A549 (cell line): ENCODE measurements at places on chromosomes 11 and 22.

- peak; percentile 90 for DNase-seq
Observed at GRCh38 chr22:31676700-31677099, 14.7 kb upstream of the PISD start.

DNA sequence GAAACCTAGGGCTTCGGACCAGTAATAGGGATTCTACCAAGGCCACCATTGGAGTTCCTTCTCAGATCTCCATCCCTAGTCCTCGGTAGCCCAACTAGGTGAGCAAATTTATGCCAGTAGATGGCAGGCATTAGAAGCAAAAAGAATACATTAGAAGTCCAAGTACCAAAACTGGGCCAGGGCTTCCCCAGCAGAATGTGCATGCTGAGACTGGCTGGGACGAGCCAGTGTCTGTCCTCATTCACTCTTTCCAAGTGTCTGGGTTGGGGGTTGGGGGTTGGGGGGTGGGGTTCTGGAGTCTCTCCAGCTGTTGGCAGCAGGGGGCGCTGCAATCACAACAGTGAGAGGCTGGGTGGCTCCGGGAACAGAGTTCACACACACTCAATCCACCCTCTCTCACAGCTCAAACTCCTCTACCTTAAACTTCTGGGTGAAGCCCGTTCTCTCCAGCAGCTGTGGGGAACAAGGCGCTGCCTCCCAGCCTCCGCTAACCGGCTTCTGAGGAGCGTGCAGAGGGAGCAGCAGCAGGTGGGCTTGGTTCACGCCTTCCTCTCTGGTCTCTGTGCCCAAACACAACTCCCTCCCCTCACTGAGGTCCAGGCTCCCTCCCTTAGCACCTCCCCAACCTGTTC, 57.5 kb downstream of the BTG4 start:
- peak; percentile 59 for DNase-seq

DNA sequence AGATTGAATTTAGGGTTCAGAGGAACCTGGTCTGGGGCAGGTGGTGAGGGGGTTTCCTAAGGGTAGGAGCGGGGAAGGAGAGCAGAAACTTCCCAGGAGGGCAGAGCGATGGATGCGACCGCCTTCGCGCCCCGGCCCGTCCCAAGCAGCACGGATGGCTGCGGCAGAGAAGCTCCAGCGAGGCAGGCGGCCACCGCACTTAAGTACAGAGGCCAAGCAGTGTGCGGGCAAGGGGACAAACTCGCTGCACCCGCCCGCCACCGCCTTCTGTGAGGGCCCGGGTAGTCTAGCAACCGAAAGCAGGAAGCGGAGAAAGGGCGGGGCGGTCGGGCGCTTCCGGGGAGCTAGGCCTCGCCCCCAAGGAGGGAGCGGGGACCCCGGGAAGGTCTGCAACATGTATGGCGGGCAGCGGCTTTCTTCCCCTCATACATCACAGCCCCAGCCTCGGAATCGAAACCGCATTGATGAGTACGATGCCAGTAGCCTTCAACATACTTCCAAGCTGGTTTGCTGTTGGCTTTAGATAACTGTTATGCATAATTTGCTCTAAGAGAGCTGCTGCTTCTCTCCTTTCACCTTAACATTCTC, at the start of gene AGBL2:
TSS of gene AGBL2 (minus strand) at position 288 of the 588 bp plus-strand sequence. CDS start 719 bp downstream, outside the sequence.
- peak; percentile 82 for DNase-seq

- DNase-seq = no peak
Observed at GRCh38 chr22:20182365-20182764, 31.5 kb upstream of the CCDC188 start.

- no peak for DNase-seq
Observed at GRCh38 chr22:34696557-34696956, 369.4 kb upstream of the ISX start.

DNA sequence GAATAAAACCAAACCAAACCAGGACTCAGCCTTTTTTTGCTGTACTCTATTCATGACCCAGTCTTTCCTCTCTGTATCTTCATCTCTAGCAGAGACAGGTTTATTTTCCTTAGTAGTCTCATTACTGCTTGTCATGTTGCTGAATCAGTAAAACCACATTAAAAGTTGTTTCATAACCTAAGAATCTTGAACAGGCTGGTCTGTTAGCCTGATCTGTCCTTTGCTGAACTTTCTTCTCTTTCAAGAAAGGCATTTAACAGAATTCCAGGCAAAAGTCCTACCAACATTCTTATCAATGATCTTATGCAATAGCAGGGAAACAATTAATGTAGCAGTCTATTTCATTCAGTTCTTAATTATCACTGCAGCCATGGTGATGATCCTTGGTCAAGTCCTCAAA, 197.7 kb downstream of the CASP12 start:
- DNase-seq = no peak

GRCh38 chr11:10319702-10320558, 15.1 kb downstream of the ADM start:
- no peak for DNase-seq

DNA sequence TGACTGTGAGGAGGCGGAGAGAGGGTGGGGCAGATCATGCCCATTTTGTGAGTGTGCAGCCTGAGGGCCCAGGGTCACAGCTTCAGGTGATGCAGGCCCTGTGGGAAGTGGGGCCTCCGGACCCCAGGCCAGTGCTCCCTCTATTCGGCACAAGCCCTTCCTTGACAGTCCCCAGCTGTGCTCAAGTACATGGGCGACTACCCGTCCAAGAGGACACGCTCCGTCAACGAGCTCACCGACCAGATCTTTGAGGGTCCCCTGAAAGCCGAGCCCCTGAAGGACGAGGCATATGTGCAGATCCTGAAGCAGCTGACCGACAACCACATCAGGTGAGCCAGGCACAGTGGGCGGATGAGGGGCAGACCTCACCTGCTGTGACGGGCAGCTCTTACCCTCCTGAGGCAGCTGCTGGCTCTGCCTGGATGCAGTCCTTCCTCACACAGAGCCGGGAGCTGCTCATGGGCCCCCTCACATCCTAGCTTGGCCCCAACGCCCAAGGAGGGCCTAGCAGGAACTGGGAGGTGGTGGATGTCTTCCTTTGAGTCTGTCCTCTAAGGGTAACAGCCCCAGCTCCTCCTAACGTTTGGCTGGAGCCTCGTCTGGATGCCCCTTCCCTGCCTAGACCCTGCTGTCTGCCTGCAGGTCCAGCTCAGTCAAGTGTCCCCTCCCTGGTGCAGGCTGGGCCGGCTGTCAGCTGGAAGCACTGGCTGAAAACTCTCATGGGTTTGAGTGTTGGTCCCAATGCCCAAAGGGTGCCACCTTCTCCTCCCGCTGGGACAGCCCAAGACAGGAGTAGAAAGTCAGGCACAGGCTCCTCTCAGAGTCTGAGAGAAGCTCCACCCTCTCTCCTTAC, 76.1 kb downstream of the MYO7A start:
- DNase-seq = no peak

GRCh38 chr22:40179526-40179925, 1.8 kb downstream of the TNRC6B start:
- no peak for DNase-seq

GRCh38 chr11:65524741-65525545, at the start of gene SCYL1:
TSS of gene SCYL1 (plus strand) at chr11:65525083. CDS start at chr11:65525154, 71 bp downstream.
- DNase-seq = peak; percentile 81

- DNase-seq = no peak
Observed at GRCh38 chr22:29385748-29386147, 2.6 kb downstream of the AP1B1 start.

DNA sequence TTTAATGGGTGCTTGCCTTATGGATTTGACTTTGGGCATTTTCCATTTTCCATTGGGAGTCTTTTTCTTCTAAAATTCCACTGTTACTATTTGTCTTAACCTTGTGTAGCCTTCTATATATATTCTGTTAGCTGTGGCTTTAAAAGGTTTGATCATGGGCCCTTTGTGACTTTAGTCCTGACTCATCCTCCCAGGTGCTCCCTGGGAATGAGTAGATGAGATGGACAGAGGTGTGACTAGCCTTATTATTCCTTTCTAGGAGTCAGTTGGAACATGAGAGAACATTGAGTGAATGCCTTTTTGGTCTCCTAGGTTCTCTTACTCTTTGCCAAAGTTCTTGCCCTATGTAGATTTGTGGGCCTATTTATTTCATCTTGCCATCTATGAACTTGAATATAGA, 39.0 kb downstream of the DDX10 start:
- no peak for DNase-seq

GRCh38 chr11:36121054-36121453, 168.2 kb downstream of the COMMD9 start:
- no peak for DNase-seq
